ENCODE measurements at places on chromosomes 1 and 21.
A peak's percentile ranks its signal among the peaks of the same experiment; 100 is the strongest.

DNA sequence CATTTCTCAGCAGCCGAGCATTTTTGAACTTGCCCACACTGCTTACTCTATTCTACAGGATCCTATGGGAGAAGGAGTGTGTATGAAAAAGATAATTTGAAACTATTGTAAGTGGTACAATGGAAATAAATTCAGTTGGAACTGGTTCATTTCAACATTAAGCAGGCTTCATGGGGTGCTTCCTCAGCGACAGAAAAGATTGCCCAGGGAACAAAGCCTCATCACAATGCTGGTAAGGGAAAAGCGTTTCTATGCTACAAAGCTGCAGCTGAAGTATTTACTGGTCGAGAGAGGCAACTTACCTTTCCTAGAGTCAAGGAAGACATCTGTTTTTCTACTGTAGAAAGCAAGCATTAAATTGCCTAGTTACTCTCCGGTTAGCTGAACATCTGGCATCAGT lies 568.2 kb upstream of the ZP4 start:
- DNase-seq: no peak

- DNase-seq: no peak
These were observed 191.4 kb downstream of the TM2D1 start for GRCh38 chr1:61533546-61533945.

GRCh38 chr1:30668546-30669327 lies 54.6 kb downstream of the MATN1 start:
- DNase-seq: no peak

- DNase-seq: no peak
These were observed 71.0 kb downstream of the SSBP3 start for GRCh38 chr1:54335011-54335754.

DNA sequence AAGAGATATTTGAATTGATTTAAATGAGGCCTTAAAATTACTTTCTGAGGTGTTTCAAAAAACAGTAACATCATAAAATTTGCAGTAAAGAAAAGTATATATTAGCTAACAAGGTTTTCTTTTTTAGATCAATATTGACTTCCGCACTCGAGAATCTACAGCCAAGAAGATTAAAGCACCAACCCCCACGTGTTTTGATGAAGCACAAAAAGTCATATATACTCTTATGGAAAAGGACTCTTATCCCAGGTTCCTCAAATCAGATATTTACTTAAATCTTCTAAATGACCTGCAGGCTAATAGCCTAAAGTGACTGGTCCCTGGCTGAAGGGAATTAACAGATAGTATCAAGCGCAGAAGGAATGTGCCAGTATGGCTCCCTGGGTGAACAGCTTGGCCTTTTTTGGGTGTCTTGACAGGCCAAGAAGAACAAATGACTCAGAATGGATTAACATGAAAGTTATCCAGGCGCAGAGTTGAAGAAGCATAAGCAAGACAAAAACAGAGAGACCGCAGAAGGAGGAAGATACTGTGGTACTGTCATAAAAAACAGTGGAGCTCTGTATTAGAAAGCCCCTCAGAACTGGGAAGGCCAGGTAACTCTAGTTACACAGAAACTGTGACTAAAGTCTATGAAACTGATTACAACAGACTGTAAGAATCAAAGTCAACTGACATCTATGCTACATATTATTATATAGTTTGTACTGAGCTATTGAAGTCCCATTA lies 3.6 kb downstream of the RGS1 start:
- no peak for DNase-seq

DNA sequence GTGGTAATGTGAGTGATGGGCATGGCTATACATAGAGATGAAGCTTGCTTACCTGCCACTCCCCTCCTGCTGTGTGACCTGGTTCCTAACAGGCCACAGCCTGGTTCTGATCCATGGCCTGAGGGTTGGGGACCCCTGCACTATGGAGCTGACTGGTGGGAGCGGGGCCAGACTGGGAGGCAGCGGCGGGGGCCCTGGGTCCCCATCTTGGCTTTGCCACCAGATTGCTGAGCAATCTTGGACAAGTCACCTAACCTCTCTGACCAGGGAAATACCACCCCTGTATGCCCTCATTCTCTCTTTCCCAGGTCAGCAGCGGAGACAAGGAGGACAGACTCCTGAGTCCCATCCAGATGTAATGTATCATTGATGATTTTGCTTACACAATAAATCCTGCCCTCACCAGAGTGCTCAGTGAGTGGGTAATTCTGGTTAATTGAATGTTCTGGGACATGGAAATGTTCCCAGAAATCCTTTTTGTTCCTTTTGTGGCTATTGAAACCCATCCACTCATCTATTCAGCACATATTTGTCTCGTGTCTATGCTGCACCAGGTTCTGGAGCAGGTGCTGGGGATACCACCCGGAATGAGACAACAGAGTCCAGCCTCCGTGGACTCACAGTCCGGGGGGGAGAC lies 4.1 kb upstream of the ARHGEF10L start:
- no peak for DNase-seq

DNA sequence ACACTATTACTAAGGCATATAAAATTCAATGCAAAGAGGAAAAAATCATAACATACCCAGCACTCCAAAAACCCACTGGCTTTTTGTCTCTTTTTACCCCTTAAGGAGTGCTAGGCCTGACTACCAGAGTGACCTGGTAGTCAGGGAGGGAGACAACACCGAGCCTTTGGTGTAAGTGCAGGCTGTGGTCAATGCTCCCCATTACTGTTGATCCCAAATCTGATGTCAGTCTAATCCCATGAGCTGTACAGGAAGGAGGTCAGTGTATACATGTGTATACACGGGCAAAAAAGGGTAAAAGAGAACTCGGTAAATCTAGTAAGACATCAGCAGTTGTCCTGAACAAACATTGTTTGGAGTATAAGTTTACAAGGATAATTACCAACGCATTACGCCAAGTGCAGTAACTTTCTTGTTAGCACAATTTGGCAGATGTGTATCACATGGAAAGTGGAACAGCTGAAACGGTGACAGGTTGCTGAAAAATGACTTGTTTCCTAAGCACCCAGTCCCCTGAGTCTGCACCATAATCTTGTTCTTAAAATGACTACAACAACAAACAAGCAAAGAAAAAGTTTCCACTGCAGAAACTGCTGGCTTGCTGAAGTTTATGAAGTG lies 217.9 kb downstream of the KCNH1 start:
- DNase-seq: no peak

GRCh38 chr1:114099268-114099667 lies 54.4 kb downstream of the SYT6 start:
- no peak for DNase-seq

GRCh38 chr1:156436141-156437036 lies 64.2 kb downstream of the MEF2D start:
- no peak for DNase-seq

- DNase-seq: no peak
These were observed 106.9 kb upstream of the LYPLAL1 start for GRCh38 chr1:219066631-219067349.

DNA sequence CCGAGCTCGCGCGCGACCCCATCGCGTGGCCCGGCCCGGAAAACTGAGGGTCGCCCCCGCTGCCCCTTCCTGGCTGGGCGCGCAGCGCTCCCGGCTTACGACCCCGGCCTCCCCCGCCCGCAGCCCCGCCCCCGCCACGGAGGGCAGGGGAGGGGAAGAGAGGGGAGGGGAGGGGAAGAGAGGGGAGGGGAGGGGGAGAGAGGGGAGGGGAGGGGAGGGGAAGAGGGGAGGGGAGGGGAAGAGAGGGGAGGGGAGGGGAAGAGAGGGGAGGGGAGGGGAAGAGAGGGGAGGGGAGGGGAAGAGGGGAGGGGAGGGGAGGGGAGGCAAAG lies 6.7 kb upstream of the ANKRD65 start:
- DNase-seq: no peak

DNA sequence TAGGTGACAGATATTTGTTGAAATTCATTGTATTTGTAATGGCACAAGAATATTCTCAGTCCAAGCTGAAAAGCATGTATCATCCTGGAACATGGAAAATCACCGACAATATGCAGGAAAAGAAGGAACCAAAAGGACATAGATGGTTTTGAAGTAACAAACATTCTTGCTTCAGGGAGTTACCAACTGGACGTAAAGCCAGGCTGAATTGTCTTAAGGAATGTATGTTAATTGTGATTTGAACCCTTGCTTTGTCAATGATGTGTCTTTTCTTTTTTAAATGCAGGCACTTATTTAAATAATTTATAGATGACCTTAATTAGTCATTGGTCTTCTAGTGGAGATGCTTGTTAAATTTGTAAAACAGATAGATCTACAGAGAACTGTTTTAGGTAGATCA lies 489.4 kb upstream of the ZP4 start:
- DNase-seq: no peak

DNA sequence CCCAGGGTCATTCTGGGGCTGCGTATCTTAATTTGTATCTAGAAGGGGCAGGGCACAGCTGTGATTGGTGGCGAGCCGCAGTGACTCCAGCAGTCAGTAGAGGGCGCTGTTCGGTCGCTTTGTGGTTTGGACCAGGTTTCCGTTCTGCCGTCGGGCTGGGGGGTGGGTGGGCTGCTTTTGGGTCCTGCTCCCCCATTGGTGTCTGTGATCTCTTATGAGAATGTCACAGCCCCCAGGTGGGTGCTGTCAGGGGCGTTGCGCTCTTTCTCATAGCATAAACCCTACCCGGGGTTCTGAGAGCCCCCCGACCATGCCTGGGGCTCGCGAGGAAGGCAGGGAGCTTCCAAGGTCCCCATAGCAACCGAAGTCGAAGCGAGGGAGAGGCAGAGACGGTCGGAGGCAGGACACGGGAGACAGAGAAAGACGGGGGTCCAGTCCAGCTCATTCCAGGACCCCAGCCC lies 5.4 kb downstream of the TFF3 start:
- DNase-seq: peak; percentile 69

GRCh38 chr1:29719253-29719652 lies 482.9 kb downstream of the PTPRU start:
- DNase-seq: no peak

DNA sequence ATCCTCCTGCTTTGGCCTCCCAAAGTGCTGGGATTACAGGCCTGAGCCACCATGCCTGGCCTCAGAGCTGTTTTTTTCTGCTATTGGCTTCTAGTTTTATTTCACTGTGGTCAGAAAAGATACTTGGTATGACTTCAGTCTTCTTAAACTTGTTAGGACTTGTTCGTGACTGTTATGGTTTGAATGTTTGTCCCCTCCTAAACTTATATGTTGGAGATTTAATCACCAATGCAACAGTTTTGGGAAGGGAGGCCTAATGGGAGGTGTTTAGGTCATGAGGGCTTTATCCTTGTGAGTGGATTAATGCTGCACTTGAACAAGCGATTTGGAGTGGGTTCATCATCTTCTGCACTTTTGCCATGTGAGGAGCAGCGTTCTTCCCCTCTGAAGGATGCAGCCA lies 24.5 kb upstream of the SOD1 start:
- no peak for DNase-seq

- no peak for DNase-seq
These were observed 50.5 kb upstream of the PPP2R5A start for GRCh38 chr1:212234431-212235395.
